ENCODE measurements at places on chromosomes 12 and 14. TPM values are rescaled to one million over a fixed set of nuclear protein-coding genes. Genes with fewer than 3 reads are reported as not detected.

Gene SLCO1A2
- not detected for total RNA-seq

Gene EXOC3L4
- total RNA-seq = not detected

Gene IAPP
- total RNA-seq = not detected

Gene INHBE
- total RNA-seq = 0.81 TPM

Gene AKAP6
- total RNA-seq = 2.4 TPM

Gene UNG
- total RNA-seq = 58.2 TPM

Gene BDKRB1
- not detected for total RNA-seq

GRCh38 chr12:53600490-53601295 lies 25.5 kb downstream of the ATF7 start:
- H3K4me3 ChIP-seq = no peak overlapping the region
- DNase-seq = no peak
- H3K36me3 ChIP-seq = peaks cover 8% of the 10 kb centered on the region
- no peak overlapping the region for H3K27ac ChIP-seq
- H3K4me1 ChIP-seq = peaks cover 22% of the 10 kb centered on the region

GRCh38 chr14:89364316-89364715 lies 52.7 kb downstream of the FOXN3 start:
- peaks cover 10% of the 10 kb centered on the region for H3K36me3 ChIP-seq
- peaks cover 63% of the 10 kb centered on the region for H3K4me1 ChIP-seq
- peak overlapping the region; percentile 73 for H3K4me3 ChIP-seq

DNA sequence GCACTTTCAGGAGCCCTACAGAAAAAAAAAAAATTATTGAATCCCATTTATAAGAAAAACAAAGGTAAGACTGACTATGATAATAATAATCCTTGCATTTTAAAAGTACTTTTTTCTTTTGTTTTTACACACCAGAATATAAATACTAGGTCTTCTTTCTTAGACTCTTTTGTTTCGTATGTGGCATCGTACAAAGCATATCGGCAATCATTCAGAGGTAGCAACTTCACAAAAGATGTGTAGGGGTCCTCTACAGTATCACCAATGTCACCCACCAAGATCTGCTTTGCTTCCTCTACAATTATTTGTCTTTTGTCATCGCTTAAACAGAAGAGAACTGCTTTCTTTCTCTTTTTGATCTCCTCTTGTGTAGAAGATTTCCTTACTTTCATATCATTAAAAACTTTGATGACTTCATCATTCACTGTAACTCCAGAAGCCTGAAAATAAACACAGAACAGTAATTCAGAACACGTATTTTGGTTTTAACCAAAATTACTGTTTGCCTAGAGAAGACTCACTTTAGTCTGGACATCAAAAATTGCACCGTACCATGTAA lies 1.2 kb downstream of the CFL2 start:
- no peaks in the 10 kb centered on the region for H3K27me3 ChIP-seq
- no peak for DNase-seq
- H3K4me1 ChIP-seq = peaks cover 18% of the 10 kb centered on the region
- peak overlapping the region; percentile 81 for H3K4me3 ChIP-seq

- peaks cover 18% of the 10 kb centered on the region for H3K4me1 ChIP-seq
- no peak overlapping the region for H3K4me3 ChIP-seq
- no peaks in the 10 kb centered on the region for H3K36me3 ChIP-seq
- DNase-seq = no peak
Observed at GRCh38 chr14:89903340-89903952, 51.1 kb downstream of the EFCAB11 start.

DNA sequence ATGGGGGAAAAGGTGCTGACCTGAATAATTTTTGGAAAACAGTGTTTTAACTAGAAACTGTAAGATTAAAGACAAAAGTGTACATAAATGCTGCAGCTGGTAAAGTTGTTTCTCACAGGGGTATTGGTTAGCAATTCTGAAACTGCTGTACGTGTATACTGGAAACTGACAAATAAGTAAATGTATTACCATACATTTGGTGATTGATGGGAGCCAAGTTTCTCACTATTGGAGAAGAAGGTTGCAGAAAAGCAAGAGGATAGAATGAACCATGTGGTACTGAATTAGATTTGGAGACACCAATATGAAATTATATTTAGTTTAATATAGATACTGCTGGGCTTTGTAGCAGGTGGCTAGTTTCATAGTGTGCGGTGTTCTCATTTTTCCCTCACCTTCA lies 19.6 kb upstream of the FBXO33 start:
- DNase-seq = no peak
- H3K4me3 ChIP-seq = no peak overlapping the region
- no peaks in the 10 kb centered on the region for H3K27me3 ChIP-seq
- H3K36me3 ChIP-seq = no peaks in the 10 kb centered on the region

DNA sequence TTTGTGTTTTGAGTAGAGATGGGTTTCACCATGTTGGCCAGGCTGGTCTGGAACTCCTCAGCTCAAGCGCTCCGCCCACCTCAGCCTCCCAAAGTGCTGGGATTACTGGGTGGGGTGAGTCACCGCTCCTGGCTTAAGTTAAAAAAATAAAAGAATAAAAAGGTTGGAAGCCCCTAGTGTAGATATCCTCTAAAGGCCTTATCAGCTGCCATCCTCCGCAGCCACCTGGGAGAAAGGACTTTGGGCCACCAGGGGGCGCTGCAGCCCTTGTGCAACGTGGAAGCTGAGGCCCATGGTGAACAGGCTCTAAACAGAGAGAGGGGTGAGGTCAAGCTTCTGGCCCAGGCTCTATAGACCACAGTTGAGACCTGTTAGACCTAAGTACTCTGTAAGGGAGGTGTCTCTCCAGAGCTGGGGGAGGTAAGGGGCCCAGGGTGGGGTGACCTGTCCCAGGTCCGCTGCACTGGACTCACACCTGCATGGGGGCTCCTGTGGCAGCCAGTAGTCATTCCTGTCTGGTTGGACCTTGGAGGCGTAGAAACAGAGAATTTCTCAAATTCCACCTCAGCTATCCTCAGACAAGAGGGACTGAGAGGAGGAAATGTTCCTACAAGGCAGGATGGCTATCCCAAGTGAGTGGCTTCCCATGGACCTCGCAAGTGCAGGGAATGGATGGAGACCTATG lies 14.0 kb upstream of the RACGAP1 start:
- H3K4me3 ChIP-seq = no peak overlapping the region
- H3K27me3 ChIP-seq = peaks cover 9% of the 10 kb centered on the region
- no peaks in the 10 kb centered on the region for H3K36me3 ChIP-seq
- peaks cover 5% of the 10 kb centered on the region for H3K4me1 ChIP-seq

GRCh38 chr12:69170293-69170692 lies 69.1 kb upstream of the CPSF6 start:
- DNase-seq = no peak
- no peaks in the 10 kb centered on the region for H3K36me3 ChIP-seq
- H3K27ac ChIP-seq = no peak overlapping the region
- no peaks in the 10 kb centered on the region for H3K27me3 ChIP-seq
- H3K4me3 ChIP-seq = no peak overlapping the region
- no peaks in the 10 kb centered on the region for H3K4me1 ChIP-seq

DNA sequence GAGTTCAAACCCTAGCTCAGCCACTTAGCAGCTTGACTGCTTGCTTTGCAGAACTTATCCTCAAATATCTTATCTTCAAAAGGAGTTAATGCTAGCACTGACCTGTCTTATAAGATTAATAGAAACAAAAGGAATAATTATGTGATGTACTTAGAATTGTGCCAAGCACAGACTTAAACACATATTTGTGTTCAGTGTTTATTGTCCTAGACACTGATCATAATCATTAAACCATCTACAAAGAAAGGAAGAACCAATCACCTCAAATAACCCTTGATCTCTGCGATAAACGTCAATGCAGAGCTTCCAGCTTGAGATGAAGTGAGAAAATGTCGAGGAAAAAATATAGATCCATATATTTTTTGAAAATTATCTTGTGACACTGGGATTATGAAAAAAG lies 73.1 kb downstream of the ATXN7L3B start:
- no peaks in the 10 kb centered on the region for H3K4me1 ChIP-seq
- no peak overlapping the region for H3K4me3 ChIP-seq
- H3K27ac ChIP-seq = no peak overlapping the region
- no peak for DNase-seq

DNA sequence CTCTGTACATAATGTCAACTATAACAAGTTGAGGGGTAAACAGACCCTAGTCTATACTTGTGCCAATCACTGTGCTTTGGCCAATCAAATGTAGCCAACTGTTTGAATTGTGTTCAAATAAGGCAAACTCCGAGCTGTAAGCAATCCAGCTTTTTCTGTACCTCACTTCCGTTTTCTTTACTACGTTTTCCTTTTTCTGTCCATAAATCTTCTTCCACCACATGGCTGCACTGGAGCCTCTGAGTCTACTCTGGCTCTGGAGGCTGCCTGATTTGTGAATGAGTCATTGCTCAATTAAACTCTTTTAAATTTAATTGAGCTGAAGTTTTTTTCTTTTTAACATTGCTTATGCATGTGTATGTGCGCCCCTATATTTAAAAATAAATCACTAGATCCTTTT lies 29.7 kb downstream of the CLEC1A start:
- no peaks in the 10 kb centered on the region for H3K4me1 ChIP-seq
- no peaks in the 10 kb centered on the region for H3K36me3 ChIP-seq
- no peak overlapping the region for H3K27ac ChIP-seq
- H3K27me3 ChIP-seq = peaks cover 10% of the 10 kb centered on the region
- no peak overlapping the region for H3K4me3 ChIP-seq

DNA sequence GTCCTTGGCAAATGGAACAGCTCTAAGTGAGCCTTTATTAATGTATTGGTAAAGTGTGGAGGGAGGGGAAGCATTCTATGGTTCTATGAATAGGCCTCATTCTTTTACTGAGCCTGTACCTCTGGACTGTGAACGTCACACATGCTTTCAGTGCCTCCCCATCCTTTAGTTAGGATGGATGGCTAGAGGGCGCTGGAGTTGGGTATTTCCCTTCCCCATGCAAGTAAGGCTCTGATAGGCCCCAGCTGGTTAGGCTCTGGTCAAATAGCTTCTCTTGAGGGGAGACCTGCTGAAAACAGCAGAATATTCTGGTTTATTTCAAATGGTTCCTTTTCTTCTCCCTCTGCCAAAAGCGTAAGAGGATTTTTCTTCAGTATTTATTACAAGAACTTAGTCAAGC lies 860.9 kb upstream of the MDGA2 start:
- H3K4me3 ChIP-seq = no peak overlapping the region
- no peaks in the 10 kb centered on the region for H3K36me3 ChIP-seq
- no peak overlapping the region for H3K27ac ChIP-seq
- H3K4me1 ChIP-seq = no peaks in the 10 kb centered on the region

DNA sequence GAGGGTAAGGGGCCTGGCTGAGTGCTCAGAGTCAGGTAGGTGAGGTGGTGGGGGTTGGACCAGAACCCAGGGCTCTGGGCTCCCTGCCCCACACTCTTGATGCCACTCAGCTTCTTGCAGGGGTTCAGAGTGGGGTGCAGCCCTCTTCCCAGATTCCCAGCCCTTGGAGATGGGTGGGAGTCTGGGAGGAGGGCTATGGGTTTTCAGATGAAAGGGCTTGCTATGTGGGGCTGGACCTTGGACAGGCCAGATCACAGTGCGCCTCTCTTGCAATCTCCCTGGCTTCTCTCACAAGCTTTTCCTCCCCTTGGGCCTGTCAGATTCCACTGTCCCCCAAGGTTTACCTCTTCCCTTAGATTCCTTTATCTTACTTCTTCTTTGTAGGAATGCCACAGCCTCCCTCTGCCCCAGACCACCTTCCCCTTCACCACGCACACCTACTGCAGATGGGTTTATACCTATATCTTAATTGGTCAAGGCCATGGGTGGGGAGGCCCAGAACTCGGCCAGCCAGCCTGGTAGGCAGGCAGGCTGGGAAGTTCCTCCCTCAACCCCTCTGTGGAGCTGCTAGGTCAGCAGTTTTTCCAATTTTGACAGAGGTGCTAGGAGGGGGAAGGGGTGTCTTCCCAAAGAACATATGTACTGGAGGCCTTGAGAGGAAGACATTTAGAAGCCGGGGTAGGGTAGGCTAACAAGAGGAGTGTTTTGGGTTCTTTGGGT lies 1.4 kb downstream of the NYNRIN start:
- no peak overlapping the region for H3K4me3 ChIP-seq
- DNase-seq = no peak
- peaks cover 6% of the 10 kb centered on the region for H3K4me1 ChIP-seq
- H3K27me3 ChIP-seq = peaks cover 2% of the 10 kb centered on the region
- no peak overlapping the region for H3K27ac ChIP-seq
- no peaks in the 10 kb centered on the region for H3K36me3 ChIP-seq

DNA sequence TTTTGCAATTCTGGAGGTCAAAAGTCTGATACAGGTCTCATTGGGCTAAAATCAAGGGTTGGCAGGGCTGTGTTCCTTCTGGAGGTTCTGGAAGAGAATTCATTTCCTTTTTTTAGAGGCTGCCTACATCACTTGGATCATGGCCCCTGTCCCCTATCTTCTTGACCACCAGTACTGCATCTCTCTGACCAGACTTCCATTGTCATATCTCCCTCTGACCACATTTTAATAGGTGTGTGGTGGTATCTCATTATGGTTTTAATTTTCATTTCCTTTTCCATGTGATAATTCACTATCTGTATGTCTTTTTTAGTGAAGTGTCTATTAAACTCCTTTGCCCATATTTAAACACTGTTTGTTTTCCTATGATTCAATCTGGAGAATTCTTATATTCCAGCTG lies 215.2 kb upstream of the OTX2 start:
- DNase-seq = no peak
- H3K4me1 ChIP-seq = no peaks in the 10 kb centered on the region
- no peak overlapping the region for H3K4me3 ChIP-seq
- H3K27ac ChIP-seq = no peak overlapping the region

DNA sequence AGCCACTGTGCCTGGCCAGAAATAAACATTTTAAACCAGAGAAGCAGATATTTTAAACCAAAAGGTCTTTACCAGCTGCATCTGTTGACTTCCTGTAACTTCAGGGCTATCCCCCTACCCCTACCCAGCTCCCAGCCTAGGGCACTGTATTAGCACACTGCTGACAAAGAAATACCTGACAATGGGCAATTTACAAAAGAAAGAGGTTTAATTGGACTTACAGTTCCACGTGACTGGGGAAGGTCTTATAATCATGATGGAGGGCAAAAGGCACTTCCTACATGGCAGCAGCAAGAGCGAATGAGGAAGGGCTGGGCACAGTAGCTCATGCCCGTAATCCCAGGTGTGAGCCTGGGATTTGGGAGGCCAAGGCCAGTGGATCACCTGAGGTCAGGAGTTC lies 26.0 kb downstream of the GEMIN2 start:
- peaks cover 8% of the 10 kb centered on the region for H3K4me1 ChIP-seq
- DNase-seq = no peak
- no peak overlapping the region for H3K27ac ChIP-seq

GRCh38 chr12:12249216-12250050 lies 17.4 kb downstream of the LRP6 start:
- H3K4me1 ChIP-seq = peaks cover 14% of the 10 kb centered on the region
- no peak overlapping the region for H3K4me3 ChIP-seq
- no peak for DNase-seq
- H3K27ac ChIP-seq = no peak overlapping the region
- no peaks in the 10 kb centered on the region for H3K27me3 ChIP-seq
